ENCODE measurements at places on chromosomes 4 and X.

GRCh38 chr4:25405453-25405852 is 28.4 kb downstream of the ANAPC4 start:
- DNase-seq = no peak

- no peak for DNase-seq
Measured at GRCh38 chrX:147935156-147935758, 23.5 kb downstream of the FMR1 start.

- DNase-seq = no peak
Measured at GRCh38 chr4:89469930-89470375, 162.4 kb upstream of the GPRIN3 start.

DNA sequence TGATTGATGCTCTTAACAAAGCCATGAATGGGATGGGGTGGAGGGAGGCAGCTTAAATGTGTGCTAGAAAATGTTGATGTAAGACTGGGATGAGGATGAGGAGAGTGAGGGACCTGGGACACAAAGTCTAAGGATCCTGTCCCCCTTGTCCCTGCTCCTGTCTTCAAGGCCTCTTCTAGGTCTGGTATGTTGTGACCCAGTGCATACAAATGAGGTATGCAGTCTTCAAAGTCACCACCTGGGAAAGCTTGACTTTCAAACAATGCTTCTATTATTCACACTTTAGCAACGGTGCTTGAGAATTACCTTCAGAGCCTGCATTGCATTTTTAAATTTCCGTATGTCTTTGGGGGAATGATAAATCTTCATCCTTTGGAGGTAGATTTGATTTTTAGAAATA is 88.4 kb upstream of the SLC34A2 start:
- DNase-seq = no peak
